ENCODE measurements at places on chromosomes 2 and 18.

GRCh38 chr2:39210846-39211245 is 32.9 kb downstream of the CDKL4 start:
- no peak for DNase-seq

DNA sequence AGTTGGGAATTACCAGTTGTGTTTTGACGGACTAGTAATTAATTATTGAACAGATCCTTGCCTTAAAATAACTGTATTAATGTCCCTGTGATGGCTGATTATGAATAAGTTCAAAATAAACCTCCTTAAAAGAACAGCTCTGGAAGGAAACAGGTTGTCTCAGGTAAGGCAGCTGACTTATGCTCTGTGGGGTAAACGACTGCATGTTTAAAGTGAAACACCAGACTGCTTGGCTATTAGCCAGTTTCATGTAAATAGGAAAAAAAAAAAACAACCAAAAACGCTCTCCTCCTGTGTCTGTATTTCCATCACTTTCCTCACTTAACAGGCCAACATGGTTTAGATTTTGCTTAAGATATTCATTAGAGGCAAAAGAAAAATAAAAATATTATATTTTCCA is 243.6 kb downstream of the TMEM182 start:
- no peak for DNase-seq

DNA sequence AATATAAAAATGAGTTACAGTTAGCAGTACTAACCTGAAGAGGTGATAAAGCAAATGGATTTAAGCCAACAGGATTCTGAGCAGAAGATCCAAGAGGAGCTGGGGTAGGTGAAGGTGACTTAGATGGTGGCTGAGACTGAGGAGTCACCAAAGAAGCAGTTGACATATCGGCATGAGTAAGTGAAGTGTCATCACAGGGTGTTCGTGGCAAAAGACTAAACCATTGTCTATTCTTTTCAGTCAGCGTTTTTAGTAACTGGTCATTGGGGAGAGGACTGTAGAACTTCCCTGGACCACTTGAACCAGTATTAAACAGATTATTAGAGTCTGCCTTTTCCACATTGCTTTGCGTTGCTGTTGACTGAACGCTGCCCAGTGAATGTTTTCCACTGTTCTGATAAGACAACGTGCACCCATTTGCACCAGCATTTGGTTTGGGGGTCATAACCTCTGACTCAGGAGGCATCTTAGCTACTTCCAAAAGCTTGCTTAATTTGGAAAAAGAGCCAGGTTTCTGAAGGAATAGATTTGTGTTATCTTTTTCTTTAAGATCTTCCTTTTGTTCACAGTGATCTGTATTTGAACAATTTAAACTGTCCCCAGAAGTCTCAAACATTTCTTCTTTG is 63.3 kb upstream of the WDSUB1 start:
- no peak for DNase-seq

GRCh38 chr2:46331109-46331766 is 34.0 kb downstream of the EPAS1 start:
- no peak for DNase-seq

- DNase-seq, result no peak
These were observed 13.7 kb upstream of the TET3 start for GRCh38 chr2:73970850-73971471.

DNA sequence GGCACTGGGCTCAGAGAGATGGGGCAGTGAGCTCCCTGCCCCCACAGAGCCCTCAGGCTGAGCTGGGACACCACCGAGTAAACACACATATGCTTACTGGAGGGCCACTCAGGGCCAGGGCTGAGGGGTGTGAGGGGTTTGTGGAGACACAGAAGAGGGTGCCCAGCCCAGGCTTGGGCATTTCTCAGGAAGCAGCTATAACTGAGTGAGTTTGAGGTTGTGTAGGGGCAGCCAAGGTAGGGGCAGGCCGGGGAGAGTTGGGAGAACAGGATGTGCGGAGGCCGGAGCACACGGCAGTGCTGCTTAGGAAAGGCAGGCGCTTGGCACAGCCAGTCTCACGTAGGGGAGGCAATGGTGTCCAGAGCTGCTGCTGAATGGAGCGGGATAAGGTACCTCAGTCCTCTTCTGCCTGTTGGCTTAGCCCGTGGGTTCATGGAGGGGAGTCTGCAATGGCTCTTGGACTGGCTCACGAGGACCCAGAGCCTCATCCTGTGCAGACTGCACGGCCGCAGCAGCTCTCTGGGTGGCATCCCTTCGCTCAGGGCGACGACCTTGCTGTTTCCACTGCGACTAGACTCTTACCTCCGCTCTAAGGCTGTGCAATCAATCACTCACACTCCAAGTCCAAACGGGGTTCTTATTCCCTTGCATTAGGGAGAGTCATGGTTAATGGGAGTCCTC is 466.1 kb upstream of the HS6ST1 start:
- no peak for DNase-seq

- no peak for DNase-seq
These were observed 61.1 kb downstream of the SMCHD1 start for GRCh38 chr18:2716394-2717326.

DNA sequence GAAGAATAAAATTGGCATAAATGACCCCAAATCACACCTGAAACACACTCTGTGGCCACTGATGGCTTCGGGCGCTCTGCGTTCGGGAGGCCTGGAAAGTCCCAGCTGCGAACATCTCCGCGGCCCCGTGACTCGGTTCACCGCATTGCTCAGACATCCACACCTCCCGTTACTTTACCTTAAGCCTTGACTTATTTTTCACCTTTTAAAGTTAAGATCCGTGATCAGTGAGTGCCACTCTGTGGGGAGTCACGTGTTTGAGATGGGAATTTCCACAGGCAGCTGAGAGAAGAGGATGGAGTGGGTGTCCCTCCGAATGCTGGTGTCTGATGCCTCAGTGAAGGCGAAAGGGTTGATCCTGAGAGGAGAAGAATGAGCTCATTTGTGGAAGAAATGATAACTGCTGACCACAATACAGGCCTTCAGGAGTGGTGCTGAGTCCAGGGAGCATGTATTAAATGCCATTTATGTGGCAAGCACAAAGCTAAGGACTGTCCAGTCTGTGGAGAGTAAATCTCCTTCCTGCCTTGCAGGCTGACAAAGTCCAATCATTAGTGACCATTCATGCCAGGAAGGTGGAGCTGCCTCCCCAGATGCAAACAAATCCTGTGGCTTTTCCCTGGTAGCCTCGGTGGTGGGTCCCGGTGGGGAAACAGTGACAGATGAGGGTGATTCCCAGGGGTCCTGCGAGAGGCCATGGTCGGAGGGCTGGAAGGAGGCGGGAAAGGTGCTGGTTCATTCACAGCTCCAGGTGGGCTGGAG is 168.8 kb downstream of the RTP5 start:
- DNase-seq, result no peak

GRCh38 chr2:219369447-219369861 is 18.3 kb downstream of the DNPEP start:
- no peak for DNase-seq

DNA sequence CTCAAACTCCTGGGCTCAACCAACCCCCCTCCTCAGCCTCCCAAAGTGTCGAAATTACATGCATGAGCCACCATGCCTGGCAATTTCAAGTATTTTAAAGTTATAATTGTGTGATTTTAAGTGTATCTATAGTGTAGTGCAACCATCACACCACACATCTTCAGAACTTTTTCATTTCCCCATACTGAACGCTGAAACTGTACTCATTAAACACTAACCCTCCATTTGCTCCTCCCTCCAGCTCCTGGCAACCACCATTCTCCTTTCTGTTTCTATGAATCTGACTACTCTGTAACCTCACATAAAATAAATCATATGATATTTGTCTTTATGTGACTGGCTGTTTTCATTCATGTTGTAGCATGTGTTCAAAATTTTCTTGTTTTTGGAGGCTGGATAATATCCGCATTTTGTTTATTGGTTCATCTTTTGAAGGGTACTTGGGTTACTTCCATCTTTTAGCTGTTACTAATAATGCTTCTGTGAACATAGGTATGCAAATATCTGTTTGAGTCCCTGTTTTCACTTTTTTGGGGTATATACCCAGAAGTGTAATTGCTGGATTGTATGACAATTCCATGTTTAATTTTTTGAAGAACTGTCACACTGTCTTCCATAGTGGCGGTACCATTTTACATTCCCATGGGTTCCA is 188.2 kb downstream of the PLCL1 start:
- no peak for DNase-seq

GRCh38 chr2:169339657-169340056 is 22.7 kb downstream of the LRP2 start:
- DNase-seq, result no peak

DNA sequence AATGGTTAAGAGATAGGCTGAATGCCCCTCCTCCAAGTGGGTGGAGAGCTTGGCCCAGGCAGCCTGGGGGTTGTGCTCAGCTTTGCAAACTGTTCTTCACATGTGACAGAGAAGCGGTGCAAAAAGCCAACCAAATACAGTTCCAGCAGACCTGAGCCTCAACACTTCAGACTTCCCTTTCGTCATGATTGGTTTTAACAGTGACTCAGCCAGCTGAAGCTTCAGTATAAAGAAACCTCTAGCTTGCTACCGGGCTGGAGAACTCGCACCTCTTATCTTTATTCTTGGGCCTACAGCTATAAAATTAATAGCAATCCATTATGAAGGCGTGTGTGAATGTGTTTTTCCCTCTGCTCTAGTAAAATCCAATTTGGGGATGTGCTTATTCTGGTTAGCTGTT is 20.0 kb downstream of the SETBP1 start:
- no peak for DNase-seq

DNA sequence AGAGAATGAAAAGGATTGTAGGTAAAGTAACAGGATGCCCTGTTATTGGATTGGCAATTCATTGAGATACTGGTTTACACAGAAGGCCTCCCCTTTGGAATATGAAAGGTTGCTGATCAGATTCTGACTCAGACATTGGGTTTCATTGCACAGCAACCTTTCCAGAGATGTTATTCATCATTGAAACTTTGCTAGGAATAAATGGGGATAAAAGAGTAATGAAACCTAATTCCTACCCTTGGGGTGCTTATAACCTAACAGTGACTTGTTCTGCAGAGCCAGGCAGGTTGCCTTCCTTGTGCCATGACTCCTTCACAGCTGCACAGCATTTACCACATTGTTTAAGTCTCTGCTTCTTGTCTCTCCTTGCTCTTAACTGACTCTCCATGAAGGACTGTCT is 5.0 kb downstream of the NAB1 start:
- no peak for DNase-seq

DNA sequence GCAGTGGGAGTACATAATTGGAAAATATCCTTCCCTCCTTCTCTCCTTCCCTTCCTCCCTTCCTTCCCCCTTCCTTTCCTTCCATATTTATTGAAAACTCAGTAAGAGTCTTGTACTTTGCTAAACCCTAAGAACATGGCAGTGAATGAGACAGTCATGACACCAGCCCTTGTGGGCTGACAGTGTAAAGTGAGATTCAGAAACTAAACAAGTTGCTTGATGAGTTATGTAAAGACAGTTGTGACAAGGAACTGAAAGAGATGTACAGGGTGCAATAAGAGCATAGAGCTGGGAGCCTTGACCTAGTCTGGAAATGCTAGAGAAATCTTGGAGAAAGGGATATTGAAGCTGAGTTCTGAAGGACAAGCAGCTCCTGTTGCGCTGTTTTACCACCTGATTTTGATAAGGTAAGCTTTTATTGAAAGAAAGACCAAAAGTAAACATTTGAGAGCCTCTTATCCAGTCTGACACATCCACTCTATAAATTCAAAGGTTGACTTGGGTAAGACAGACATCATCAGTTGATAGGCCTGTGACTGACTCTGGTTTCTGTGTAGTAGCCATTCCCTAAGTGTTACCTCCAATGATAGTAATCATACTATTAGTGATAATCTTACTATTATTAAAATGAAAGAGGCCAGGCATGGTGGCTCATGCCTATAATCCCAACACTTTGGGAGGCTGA is 66.5 kb upstream of the SKOR2 start:
- DNase-seq, result no peak
